AG08396 (cell line): ENCODE measurements at places on chromosomes 16 and 17.

GRCh38 chr16:12573730-12574383 is 229.8 kb downstream of the CPPED1 start:
- peak; percentile 39 for DNase-seq

DNA sequence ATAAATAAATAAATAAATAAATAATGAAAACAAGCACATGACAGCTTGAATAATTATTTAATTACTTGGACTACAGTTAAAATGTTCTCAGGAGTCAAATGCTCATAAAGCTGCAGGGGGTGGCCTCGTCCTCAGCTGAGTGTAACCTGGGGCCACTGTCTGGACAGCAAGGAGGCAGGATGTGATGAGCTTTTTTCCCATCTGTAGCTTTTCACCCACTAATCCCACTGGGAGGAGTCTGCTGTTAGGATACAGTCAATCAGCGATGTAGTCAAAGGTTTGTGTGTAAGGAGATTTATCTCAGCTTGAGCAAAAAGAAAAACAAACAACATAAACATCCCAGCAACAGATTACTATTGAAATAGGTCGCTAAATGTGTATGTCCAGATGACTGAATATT is 22.5 kb downstream of the ZCCHC14 start:
- no peak for DNase-seq

DNA sequence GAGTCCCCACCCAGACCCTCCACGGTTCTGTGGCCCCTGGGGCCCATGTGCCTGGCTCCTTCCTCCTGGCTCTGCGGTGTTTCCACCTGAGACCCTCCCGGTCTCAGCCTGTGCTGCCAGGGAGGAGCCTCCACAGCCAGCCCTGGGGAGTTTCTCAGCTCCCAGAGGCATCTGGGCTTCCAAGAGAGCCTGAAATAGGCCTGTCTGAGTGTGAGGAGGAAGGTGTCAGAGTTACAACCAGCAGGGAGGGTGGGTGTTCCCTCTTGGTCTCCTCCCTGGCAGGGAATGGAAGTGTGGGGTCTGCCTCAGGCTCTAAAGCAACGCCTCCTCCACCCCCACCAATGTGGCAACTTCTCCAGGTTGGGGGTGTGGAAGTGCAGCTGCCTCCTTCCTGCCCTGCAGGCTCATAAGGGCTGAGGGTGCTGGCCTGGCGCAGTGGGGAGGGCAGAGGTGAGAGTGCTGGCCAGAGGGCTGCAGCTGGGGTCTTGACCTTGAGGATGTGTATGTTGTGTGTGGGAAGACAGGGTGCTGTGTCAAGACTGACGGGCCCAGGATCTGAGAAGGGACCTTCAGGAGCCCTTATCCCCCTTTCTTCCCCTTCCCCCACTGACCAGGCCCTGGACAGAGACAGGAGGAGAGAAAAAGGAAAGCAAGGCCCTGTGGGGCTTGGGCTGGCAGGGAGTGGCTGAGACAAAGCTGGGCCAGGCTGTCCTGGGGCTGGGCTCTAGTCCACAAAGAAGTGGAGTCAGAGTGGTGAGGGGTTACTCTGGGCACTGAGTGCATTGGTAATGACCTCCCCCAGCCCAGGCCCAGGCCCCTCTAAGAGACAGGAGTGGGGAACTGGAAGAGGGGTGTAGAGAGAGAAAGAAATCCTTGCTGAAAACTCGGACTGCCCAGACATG is 2.4 kb downstream of the CYGB start:
- DNase-seq = no peak

- DNase-seq = no peak
These were observed 21.0 kb upstream of the AGRP start for GRCh38 chr16:67504031-67505021.

GRCh38 chr16:57475711-57476339 is 10.5 kb downstream of the DOK4 start:
- DNase-seq = peak; percentile 50

GRCh38 chr17:379531-380465 is 27.2 kb upstream of the RPH3AL start:
- DNase-seq = no peak

DNA sequence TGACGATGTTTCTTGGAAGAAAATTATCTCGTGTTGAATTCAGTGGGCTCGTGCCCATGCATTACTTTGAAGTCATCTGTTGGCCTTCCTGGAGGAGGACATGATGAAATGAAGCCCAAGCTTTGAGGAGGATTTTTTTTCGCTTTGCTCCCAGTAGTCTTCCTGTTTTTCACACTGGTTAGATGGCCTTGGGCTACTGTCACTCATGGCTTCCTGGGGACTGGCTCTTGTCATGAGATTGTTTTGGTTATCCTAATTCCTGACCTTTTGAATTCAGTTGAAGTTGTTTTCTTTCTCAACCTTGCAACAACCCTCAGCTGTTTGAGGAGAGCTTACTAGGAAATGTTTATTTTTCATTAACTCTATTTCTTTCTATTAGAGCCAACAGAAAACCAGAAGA is 430.7 kb downstream of the HS3ST3B1 start:
- DNase-seq = no peak

GRCh38 chr16:15810411-15810810 is 46.4 kb downstream of the MYH11 start:
- DNase-seq = no peak

DNA sequence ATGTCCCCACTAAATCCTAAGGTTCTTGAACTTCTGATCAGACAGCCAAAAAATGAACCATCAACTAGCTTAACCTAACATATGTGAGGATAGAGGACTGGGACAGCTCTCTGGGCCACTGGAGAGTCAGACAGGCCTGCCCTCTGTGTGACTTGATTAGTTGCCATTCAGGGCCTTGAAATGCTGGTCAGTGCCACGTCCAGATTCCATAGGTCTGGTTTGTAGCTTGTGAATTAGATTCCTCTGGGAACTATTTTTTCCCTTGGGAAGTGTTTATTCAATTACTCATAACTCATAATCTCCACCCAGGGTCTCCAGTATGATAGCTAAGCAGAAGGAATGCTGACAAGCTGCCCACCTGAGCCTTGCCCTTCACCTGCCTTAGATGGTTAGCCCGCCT is 48.2 kb downstream of the IGF2BP1 start:
- DNase-seq = no peak

DNA sequence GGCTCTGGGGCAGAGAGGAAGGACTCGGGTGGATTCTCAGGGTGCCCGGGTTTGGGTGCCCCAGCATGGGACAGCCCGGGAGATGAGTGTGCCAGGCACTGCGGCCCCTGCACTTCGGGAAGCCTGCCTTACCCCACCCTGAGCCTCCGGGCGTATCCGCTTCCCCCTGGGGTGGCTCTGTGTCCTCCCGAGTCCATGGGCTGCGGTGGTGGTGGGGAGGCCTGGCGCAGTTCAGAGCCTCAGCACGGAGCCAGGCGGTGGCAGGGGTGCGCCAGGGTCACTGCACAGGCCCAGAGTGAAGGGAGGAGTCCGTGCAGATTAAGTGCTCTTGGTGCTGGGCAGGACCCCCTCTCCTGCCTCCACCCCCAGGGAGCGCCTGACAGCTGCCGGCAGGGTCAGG is 20.7 kb downstream of the MYBBP1A start:
- no peak for DNase-seq

DNA sequence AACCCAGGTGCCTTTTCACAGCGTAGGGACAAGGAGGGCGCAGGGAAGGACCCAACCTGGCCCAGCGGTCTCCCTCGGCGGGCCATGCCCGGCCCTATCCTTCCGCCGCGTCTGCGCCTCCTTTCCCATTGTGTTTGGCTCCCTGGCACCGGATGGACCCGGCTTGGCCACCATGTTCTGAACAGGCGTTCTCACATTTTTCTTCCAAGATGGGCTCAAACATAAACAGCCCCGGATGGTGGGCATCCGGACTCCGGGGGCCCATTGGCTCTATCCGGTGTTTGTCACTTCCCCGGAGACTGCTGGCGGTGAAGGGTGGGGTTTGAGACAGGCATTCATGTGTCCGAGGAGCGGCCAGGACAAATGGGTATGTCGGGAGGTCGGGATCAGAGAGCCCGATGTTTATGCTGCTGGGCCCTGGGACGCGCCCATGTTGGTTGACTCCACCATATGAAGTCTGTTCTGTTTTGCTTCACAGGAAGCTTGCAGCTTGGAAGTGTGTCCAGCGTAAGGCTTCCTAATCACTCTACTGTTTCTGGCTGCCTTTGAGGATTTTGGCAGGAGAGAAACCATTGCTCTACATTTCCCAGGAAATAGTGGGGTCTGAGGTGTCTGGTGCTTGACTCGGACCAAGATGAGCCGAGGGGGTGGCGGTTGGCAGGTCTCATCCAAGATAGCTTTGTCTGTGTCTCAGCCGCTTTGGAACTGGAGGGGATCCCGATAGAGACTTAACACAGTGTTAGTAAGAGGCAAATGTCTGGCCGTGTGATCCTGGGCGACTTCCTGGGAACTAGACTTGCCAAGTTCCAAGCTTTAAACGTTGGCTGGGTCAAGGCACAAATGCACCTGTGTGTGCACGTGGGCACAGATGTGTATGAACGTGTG is 188.3 kb downstream of the IRF8 start:
- no peak for DNase-seq

DNA sequence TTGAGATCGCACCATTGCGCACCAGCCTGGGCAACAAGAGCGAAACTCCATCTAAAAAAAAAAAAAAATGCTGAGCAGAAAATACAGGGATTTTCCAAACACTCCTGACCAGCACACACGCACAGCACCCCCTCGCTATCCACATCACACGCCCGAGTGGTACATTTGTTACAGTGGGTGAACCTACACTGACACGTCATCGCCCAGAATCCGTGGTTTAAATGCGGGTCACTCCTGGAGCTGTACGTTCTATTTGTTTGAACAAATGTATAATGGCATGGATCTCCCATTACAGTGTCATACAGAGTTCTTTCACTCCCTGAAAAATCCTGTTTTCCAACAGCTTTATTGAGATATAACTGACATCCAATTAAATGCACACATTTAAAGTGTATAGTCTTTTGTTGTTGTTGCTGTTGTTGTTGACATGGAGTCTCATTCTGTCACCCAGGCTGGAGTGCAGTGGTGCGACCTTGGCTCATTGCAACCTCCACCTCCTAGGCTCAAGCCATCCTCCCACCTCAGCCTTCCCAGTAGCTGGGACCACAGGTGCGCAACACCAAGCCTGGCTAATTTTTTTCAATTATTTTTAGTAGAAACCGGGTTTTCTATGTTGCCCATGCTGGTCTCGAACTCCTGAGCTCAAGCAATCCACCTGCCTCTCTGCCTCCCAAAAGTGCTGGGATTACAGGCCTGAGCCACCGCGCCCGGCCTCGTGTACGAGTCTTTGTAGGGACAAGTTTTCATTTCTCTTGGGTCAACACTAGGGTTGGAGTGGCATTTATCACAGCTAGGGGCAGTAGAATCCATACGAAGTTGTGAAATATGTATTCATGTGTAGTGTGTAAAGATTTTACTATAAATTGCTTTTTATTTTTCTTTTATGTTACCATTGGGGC is 4.4 kb upstream of the CARHSP1 start:
- DNase-seq = no peak

DNA sequence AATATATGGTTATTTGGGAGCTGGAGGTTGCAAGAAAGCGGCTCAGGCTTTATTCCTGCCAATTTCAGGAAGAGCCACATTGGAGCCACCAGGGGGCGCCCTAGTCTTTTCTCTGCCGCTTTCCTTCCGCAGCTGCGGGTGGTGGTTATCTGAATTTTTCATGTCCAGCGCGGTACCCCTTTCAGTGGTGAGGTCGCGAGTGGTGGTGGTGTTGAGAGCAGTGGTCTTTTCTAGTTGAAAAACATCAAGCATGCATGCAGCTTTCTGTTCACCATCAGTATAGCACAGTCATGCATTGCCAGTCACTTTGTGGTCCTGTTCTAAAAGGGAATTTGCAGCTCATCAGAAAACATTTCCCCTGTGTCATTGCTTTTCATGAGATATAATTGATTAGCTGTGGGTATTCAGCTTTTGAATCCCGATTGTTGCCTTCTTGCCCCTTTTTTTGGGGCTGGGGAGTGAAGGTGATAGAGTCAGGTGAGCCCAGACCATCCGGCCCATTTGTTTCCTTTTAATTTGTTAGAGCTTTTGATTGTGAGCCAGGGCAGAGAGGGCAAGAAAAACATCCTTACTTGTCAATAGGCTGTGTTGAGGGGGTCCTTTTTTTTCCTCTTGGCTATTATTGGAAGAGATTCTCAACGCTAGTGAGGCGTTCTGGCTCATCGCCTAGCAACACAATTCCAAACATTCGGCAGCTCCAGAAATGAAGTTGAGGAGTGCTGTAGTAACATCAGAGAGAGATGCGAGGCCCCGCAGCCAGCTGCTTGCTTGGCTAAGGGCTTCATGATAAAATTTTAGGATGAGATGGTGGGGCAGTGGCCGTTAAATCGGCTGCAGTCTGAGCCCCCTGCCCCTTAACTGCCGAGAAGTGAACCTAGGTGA is 119.0 kb downstream of the SNX29 start:
- peak; percentile 63 for DNase-seq

GRCh38 chr17:80393961-80394360 is 21.0 kb upstream of the ENDOV start:
- DNase-seq = no peak

DNA sequence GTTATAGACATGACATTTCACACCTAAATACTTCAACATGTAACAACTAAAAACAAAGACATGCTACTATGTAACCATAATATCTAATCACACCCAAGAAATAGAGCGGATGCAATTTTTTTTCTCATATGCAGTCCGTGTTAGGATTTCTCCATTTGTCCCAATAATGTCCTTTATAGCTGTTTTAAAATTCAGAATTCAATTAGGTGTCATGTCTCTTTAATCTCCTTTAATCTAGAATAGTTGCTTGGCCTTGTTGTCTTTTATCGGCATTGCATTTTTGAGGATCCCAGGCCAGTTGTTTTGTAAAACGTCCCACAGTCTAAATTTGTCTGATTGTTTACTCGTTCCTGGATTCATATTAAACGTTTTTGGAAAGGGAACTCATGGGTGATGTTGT is 14.5 kb downstream of the MRC2 start:
- DNase-seq = no peak

- no peak for DNase-seq
These were observed 344.2 kb downstream of the CPPED1 start for GRCh38 chr16:12459391-12460063.

GRCh38 chr16:85894266-85894665 is 4.7 kb upstream of the IRF8 start:
- DNase-seq = no peak

DNA sequence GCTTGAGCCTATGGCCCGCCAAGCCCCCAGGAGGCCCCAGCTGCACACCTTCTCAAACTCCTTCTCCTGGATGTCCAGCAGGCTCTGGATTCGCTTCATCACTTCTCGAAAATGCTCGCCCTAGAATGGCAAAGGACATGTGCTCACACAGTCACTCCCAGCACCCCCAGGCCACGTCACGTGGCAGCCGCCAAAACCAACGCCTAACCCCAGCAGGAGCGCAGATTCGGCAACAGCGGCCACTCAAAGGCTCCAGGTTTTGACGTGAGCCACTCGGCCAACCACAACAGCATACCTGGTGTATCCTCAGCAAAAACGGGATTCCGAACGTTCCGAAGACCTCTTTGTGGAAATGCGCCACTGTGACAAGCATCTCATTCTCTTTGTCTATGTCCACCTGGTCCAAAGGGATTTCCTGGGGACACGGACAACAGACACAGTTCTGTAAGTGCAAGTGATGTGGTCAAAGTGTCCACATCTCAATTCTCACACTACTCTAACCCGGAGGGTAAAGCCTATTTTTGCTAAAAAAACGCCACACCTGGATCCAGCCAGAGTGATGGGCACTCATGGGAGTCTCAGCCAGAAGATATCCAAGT is 12.7 kb downstream of the LITAFD start:
- DNase-seq = no peak

GRCh38 chr17:20159406-20160069 is 150.4 kb downstream of the SPECC1 start:
- no peak for DNase-seq
